H1 (cell line): ENCODE measurements at places on chromosomes 1 and 21. TPM values are rescaled to one million over a fixed set of nuclear protein-coding genes. Genes with fewer than 3 reads are reported as not detected.

DNA sequence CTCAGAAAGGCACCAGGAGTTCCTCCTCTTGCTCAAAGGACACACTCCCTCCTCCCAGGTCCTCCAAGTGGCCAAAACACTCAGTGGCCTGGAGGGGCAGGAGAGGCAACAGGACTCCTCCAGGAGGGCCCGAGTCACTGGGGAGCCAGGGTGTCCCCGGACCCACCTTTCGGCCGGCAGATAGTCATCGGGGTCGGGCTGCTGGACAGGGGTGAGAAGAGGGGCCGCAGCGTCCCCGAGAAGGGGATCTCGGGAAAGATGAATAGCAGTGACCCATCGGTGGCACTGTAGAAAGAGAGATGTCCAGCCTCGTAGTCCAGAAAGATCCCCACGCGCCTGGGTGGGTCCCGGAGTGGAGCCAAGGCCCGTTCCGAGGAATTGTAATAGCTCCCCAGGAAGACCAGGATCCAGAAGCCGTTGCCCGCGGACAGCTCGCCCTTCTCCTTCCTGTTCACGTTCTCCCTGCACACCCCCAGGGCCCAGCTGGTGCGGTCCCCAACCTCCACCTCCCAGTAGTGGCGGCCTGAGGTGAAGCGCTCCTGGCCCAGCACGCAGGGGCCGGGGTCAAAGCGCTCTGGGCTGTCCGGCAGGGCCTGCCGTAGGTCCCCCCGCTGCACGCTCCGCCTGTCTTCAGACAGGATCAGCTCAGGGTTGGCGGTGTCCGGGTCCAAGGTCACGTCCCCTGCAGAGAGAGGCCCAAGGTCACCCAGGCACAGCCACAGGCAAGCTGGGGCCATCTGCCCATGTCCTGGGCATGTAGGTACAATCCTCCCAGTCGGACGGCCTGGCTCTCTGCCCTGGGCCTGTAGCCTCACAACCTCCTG lies 11.9 kb downstream of the TRIM11 start:
- peaks cover 19% of the 10 kb centered on the region for H3K36me3 ChIP-seq
- H3K4me3 ChIP-seq, result no peak overlapping the region
- H3K27ac ChIP-seq, result no peak overlapping the region

DNA sequence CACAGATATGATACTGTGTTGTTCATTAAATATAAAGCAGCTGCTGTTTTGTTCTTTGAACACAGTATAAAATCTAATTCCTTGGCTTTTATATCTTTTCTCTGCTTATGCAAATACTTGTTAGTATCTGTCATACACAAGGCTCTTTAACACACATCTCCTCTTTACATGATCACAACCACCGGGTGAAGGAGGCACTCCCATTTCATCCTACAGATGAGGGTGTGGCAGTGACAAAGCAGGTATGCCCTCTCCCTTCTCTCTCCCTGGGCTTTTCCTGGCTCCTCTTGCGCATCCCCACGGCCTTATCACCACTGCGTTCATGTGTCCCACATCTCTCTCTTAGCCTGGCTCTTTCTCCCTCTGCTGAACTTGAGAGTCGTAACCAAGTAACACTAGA lies 38.2 kb downstream of the JUN start:
- H3K4me1 ChIP-seq, result no peaks in the 10 kb centered on the region
- no peaks in the 10 kb centered on the region for H3K27me3 ChIP-seq
- no peak overlapping the region for H3K27ac ChIP-seq
- DNase-seq, result no peak
- no peak overlapping the region for H3K4me3 ChIP-seq
- H3K36me3 ChIP-seq, result no peaks in the 10 kb centered on the region

- peak overlapping the region; percentile 63 for H3K4me3 ChIP-seq
- no peak for DNase-seq
- H3K36me3 ChIP-seq, result no peaks in the 10 kb centered on the region
- peaks cover 7% of the 10 kb centered on the region for H3K4me1 ChIP-seq
- no peak overlapping the region for H3K27ac ChIP-seq
Observed at GRCh38 chr1:226100436-226101391, 38.2 kb downstream of the H3-3A start.

GRCh38 chr1:163770265-163770664 lies 448.5 kb downstream of the NUF2 start:
- H3K36me3 ChIP-seq, result no peaks in the 10 kb centered on the region
- no peak overlapping the region for H3K4me3 ChIP-seq
- H3K27me3 ChIP-seq, result no peaks in the 10 kb centered on the region; the same call in 1 of the 2 replicates
- no peaks in the 10 kb centered on the region for H3K4me1 ChIP-seq

GRCh38 chr1:221458447-221459156 lies 283.3 kb downstream of the DUSP10 start:
- H3K4me1 ChIP-seq, result no peaks in the 10 kb centered on the region
- no peak for DNase-seq
- H3K27me3 ChIP-seq, result no peaks in the 10 kb centered on the region
- no peak overlapping the region for H3K4me3 ChIP-seq
- H3K27ac ChIP-seq, result no peak overlapping the region
- H3K36me3 ChIP-seq, result no peaks in the 10 kb centered on the region

DNA sequence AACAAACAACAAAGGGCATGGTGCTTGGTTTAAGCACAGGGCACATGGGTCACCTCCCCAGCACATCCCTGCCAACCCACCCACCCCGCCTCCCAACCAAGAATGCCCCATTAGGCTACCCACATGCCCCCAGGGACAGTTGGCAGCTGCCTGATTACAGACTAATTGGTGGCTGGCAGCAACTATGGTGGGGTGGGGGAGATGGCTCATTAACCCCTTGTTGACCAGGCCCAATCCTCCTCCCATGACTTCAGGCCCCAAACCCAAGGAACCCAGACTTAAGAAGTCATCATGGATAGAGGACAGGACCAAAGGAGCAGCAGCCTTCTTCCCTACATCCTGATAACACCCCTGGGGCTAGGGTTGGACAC lies 1.3 kb downstream of the RIMS3 start:
- peak overlapping the region; percentile 86 for H3K4me3 ChIP-seq
- peaks cover 9% of the 10 kb centered on the region for H3K4me1 ChIP-seq
- no peak for DNase-seq

DNA sequence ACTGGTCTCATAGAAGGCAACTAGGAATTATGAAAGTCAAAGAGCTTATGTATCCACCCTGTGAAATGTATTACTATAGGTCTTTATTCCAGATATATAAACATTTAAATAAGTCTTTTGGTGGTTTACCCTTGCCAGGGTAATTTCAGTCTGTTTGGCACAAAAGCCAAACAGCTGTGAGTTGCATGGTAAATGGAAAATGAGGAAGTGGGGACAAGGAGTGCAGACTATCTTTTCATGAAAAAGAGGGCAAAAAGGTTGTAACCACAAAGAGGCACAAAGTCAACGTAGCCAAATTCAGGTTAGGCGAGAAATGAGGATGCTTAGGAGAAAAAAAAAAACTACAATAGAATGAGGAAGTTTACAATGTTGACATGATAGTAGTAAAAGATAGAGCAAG lies 492.3 kb upstream of the PRMT6 start:
- H3K27ac ChIP-seq, result no peak overlapping the region
- H3K36me3 ChIP-seq, result no peaks in the 10 kb centered on the region
- no peak for DNase-seq
- no peaks in the 10 kb centered on the region for H3K27me3 ChIP-seq

DNA sequence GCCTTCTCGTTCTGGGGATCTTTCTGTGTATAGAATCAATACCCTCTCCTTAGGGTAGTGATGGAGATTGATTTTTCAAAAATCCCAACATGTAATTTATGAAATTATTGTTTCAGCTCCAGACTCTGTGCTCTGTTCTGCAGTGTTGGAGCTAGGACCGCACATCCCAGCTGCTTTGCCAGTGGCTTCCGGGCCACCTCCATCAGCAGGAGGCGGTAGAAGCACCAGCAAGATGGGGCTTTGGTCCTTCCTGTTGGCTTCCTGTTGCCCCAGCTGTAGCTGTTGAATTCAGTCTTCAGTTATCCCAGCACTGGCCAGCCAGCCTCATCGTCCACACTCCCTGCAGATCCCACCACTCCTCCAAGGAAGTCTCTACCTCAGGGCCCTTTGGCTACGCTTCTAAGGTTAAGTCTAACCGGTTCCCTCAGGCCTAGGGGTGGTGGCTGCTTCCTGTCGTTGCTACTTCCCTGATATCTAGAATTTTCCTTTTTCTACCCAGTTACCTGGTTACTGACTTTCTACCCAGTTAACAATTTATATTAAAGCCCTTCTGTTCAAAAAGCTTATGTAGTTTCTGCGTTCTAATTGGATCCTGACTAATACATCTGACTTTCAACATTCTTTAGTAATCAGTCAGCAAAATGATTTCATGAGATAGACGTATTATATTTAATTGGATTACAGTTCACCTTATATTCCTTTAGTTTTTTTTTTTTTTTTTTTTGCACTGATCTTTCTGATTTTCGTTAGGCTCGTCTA lies 24.6 kb downstream of the GALNT2 start:
- H3K4me3 ChIP-seq, result no peak overlapping the region
- peaks cover 4% of the 10 kb centered on the region; the same call in 1 of the 2 replicates for H3K4me1 ChIP-seq
- H3K36me3 ChIP-seq, result no peaks in the 10 kb centered on the region; the same call in 1 of the 2 replicates
- DNase-seq, result no peak

GPATCH2 gene
- total RNA-seq, result 12.2 and 13.1 TPM in 2 replicates
